ENCODE measurements at places on chromosomes 11 and 22. TPM values are rescaled to one million over a fixed set of nuclear protein-coding genes. Genes with fewer than 3 reads are reported as not detected.

- H3K27me3 ChIP-seq: peaks cover 7% of the 10 kb centered on the region
- H3K4me3 ChIP-seq: no peak overlapping the region
- H3K4me1 ChIP-seq: peaks cover 14% of the 10 kb centered on the region
- no peak for DNase-seq
- H3K36me3 ChIP-seq: no peaks in the 10 kb centered on the region
Measured at GRCh38 chr11:34632105-34632791, 11.4 kb downstream of the EHF start.

- no peaks in the 10 kb centered on the region for H3K36me3 ChIP-seq
- no peak for DNase-seq
- no peak overlapping the region for H3K4me3 ChIP-seq
Measured at GRCh38 chr11:134017511-134018430, 51.1 kb upstream of the JAM3 start.

- H3K27ac ChIP-seq: no peak overlapping the region
- no peaks in the 10 kb centered on the region for H3K4me1 ChIP-seq
- no peaks in the 10 kb centered on the region for H3K36me3 ChIP-seq
- DNase-seq: no peak
- H3K27me3 ChIP-seq: peaks cover 9% of the 10 kb centered on the region
Measured at GRCh38 chr22:19664406-19664805, 49.9 kb upstream of the SEPTIN5 start.

The APOA4 gene
- total RNA-seq: not detected

The BDNF gene
- total RNA-seq: not detected

The ASRGL1 gene
- 7.7 TPM for total RNA-seq

- H3K27ac ChIP-seq: no peak overlapping the region
- H3K27me3 ChIP-seq: no peaks in the 10 kb centered on the region
- no peak overlapping the region for H3K4me3 ChIP-seq
- no peaks in the 10 kb centered on the region for H3K4me1 ChIP-seq
- no peak for DNase-seq
- H3K36me3 ChIP-seq: peaks cover 19% of the 10 kb centered on the region
Measured at GRCh38 chr11:68066742-68067141, 27.9 kb downstream of the TCIRG1 start.

DNA sequence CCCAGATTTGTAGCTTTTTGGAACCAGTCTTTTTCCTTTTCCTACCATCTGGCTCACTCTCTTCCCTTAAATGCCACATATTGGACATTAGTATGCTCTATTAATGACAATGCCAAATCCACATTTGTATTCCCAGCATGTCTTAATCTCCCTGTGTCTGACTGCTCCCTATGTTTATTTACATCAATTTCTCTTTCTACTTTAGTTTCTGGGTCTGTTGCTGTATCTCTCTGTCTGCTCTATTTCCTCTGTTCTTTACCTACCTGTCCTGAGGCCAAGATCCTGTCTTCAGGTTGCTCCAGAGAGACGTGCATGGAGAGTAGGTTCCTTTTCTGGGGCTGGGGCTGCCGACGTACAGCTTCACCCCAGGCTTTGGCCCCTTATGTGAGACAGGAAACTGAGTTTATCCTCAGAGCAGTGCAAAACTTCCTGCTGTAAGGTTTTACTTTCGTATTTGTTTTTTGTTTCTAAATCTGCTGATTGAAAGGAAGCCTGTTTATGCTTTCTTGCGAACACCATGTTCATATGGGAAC lies 25.6 kb downstream of the OR2AG2 start:
- H3K36me3 ChIP-seq: peaks cover 1% of the 10 kb centered on the region
- H3K4me3 ChIP-seq: no peak overlapping the region
- no peaks in the 10 kb centered on the region for H3K27me3 ChIP-seq
- H3K27ac ChIP-seq: no peak overlapping the region
- peaks cover 32% of the 10 kb centered on the region for H3K4me1 ChIP-seq

The CDC42BPG gene
- total RNA-seq: 0.39 TPM

The GAL gene
- total RNA-seq: 1.3 TPM

DNA sequence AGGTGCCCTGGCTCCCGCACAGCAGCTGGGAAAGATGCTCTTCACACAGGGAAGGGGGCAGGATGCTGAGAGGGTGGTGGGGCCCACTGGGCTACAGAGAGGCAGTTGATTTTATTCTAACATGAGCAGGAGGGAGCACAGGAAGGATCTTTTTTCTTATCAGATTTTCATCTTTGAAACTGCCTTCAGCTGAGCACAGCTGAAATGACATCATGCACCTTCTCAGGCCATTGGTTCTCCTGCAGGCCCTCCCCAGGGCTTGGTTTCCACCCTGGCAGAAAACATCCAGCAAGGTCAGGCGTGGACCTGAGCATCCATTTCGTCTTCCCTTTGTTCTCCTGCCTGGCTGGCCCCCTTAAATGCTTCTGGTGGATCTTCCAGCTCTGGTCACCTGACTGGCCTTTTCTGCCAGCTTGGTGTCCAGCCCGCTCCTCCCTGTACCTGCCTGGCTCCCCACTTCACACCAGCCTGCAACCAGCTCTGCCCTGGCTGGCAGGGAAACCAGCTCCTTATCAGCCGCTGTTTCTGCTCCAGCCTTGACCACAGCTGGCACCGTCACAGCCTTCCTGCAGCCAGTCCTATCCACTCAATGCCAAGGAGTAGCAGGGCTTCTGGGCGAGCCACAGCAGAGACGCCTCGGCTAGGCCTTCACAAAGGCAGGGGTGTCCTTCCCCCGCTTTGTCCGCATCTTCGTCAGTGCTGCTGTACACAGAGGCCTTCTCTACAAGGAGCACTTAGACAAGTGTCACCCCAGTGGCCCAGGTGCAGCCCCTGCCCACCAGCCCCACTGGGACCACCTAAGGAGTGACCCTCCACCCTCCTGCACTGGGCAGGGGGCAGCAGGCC lies 36.5 kb downstream of the TOM1 start:
- DNase-seq: no peak
- peaks cover 30% of the 10 kb centered on the region for H3K4me1 ChIP-seq
- H3K27me3 ChIP-seq: no peaks in the 10 kb centered on the region
- H3K36me3 ChIP-seq: peaks cover 13% of the 10 kb centered on the region
- H3K4me3 ChIP-seq: no peak overlapping the region

GRCh38 chr11:125941619-125942611 lies 3.9 kb upstream of the VSIG10L2 start:
- H3K27me3 ChIP-seq: no peaks in the 10 kb centered on the region
- H3K27ac ChIP-seq: no peak overlapping the region
- no peaks in the 10 kb centered on the region for H3K36me3 ChIP-seq
- peaks cover 9% of the 10 kb centered on the region for H3K4me1 ChIP-seq

The KRTAP5-6 gene
- total RNA-seq: not detected

GRCh38 chr11:80443177-80443576 lies 1002.3 kb upstream of the TENM4 start:
- H3K27me3 ChIP-seq: no peaks in the 10 kb centered on the region
- DNase-seq: no peak
- H3K27ac ChIP-seq: no peak overlapping the region

GRCh38 chr11:1568441-1568911 lies 3.6 kb downstream of the DUSP8 start:
- H3K4me1 ChIP-seq: peaks cover 12% of the 10 kb centered on the region
- H3K36me3 ChIP-seq: no peaks in the 10 kb centered on the region
- no peak overlapping the region for H3K4me3 ChIP-seq
- no peak for DNase-seq
- peaks cover 1% of the 10 kb centered on the region for H3K27me3 ChIP-seq
- H3K27ac ChIP-seq: no peak overlapping the region

The KRTAP5-9 gene
- not detected for total RNA-seq

DNA sequence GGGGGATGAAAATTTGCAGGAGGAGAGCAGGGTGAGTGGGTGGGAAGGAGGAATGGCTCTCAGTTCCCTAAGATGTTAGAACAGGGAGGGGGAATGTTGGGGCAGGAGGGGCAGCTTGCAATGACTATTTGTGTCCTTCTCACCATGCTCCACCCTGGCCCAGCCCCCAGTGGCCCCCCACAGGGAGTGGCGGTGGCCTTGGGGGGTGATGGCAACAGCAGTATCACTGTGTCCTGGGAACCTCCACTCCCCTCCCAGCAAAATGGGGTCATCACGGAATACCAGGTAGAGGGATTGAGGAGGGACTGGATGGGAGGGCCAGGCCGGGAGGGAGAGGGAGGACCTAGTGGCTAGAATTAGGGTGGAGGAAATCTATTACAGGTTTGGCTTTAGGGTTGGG lies 10.2 kb downstream of the ROBO3 start:
- peak overlapping the region; percentile 7 for H3K4me3 ChIP-seq
- H3K36me3 ChIP-seq: no peaks in the 10 kb centered on the region
- H3K27me3 ChIP-seq: peaks cover 18% of the 10 kb centered on the region
- DNase-seq: no peak

The TENM4 gene
- not detected for total RNA-seq

- peaks cover 61% of the 10 kb centered on the region for H3K4me1 ChIP-seq
- H3K36me3 ChIP-seq: peaks cover 10% of the 10 kb centered on the region
- no peak for DNase-seq
- peak overlapping the region; percentile 77 for H3K27ac ChIP-seq
- no peaks in the 10 kb centered on the region for H3K27me3 ChIP-seq
Measured at GRCh38 chr11:96154802-96155520, 188.0 kb downstream of the MAML2 start.

The ZP1 gene
- not detected for total RNA-seq
